IMR-90 (cell line): ENCODE measurements at places on chromosomes 16 and 17. TPM values are rescaled to one million over a fixed set of nuclear protein-coding genes. Genes with fewer than 3 reads are reported as not detected.
A peak's percentile ranks its signal among the peaks of the same experiment; 100 is the strongest.

The CAVIN1 gene
- total RNA-seq: 556 and 644 TPM in 2 replicates

The ACSM5 gene
- total RNA-seq: not detected in 2 replicates

The FCSK gene
- total RNA-seq: 5.3 and 6.1 TPM in 2 replicates

The ARHGAP44 gene
- total RNA-seq: 0.54 and 1.1 TPM in 2 replicates

DNA sequence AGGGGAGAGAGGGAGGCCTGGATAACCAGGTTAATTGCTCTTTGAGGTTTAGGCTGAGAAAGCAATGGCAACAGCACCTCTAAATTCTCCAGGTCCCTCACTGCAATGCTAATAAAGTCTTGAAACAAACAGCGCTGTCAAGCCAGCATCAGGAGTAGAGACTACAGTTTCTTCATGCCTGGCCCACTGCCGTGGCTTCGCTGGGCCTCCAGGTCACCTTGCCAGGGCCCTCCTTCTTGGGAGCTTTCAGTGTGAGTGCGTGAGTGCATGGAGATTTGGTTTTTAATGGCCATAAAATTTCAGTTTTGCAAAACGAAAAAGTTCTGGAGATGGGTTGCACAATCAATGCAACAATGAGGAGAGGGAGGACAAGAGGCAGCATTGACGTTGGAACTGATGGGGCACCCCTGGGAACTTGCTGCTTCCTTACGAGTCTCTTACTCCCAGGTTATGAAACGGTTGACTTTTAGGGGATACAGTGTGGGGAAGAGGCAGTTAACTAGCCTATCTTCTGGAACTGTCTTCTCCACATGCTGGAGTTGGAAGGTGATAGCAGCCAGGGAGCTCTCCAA lies 229.4 kb downstream of the XYLT1 start:
- DNase-seq: no peak

DNA sequence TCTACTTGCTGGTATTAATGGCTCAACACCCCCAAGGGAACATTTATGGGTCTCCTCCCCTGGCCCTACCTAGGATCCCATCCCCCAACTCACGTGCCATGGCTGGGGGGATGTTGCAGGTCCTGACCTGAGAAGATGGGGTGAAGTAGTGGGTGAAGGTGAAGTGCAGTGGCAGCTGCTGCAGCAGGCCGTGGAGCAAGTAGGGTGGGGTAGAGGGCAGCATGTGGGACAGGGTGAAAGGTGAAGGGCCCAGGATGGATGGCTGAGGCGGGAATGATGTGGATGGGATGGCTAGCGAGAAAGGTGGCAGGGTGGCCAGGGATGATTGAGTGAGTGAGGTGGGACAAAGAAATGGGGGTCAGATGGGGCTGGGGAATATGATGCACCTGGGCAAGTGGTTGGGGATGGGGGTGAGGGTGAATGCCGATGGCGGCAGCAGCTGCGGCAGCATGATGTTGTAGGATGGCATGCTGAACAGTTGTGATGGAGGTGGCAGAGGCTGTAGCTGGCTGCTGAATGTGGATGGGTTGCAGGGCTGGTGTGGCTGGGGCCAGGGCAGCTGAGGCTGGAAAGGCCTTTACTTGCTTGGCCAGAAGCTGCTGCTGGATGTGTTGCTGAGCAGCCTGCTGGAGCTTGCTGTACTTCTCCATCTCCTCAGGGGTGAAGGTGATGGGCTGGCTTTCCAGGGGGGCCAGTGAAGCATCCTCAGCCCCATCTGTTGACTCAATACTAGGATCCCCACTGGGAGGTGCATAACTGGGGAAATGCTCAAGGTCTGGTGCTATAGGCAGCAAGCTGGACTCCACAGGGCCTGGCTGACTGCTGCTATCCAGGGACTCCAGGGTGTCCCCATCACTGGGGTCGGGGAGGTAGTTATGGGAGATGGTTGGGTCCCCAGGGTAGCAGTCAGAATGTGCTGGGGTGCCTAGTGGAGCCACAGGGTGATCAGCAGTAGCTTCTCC lies 8.3 kb upstream of the ITGA2B start:
- DNase-seq: no peak

DNA sequence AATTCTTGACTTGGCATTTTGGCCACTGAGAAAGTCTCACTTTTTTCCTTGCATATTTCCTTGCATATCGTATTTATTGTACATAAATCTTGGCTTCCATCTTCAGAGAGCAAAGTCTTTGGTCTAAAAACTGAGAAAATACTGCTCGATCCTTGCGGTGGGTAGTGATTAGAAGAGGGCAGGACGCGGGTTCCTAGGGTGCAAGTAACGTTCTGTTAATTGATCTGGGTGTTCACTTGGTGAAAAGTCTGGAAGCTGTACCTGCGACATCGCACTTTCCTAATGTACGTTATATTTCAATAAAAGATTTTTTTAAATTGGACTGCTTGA lies 758 bp upstream of the UBALD2 start:
- DNase-seq: no peak

GRCh38 chr16:47470810-47471209 lies 9.7 kb downstream of the PHKB start:
- no peak for DNase-seq

- no peak for DNase-seq
These were observed 242.6 kb upstream of the MAF start for GRCh38 chr16:79843145-79843544.

GRCh38 chr17:28141773-28142172 lies 99.3 kb downstream of the NLK start:
- no peak for DNase-seq

DNA sequence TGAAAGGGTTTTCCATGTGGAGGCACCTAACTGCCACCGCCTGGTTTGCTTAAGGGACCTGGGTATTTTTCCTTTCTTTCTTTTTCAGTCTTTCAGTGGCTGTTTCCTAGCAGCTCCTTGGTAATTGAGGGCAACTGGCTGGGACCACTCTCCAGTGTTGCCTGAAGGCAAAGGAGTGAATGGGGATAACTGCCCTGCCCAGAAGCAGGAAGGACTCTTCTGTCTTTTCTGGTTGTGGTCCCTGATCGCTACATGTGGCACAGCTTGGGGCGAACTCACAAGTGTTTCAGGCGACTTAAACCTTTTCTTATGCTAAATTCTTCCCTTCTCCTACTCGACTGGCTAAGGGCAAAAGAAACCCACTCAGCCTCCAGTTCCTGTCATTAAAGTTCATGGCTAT lies 10.1 kb upstream of the TMEM98 start:
- DNase-seq: no peak

The LCAT gene
- total RNA-seq: 1.4 and 1.7 TPM in 2 replicates

- DNase-seq: peak; percentile 13
These were observed 8.9 kb upstream of the TCF25 start for GRCh38 chr16:89864527-89864820.

The TMED6 gene
- total RNA-seq: not detected in 2 replicates

The ABCC11 gene
- under 0.01 and 0.18 TPM in 2 replicates for total RNA-seq

DNA sequence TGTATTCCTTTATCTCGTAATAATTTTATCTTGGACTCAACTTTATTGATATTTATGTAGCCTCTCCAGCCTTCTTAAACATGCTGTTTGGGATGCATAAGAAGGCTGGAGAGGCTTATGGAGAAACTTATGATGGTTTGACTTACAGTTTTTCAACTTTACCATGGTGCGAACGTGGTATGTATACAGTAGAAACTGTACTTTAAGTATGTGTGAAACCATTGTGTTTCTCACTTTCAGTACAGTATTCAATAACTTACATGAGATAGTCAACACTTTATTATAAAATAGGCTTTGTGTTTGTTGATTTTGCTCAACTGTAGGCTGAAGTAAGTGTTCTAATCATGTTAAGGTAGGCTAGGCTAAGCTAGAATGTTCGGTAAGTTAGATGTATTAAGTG lies 206.8 kb downstream of the SEC14L1 start:
- DNase-seq: no peak

DNA sequence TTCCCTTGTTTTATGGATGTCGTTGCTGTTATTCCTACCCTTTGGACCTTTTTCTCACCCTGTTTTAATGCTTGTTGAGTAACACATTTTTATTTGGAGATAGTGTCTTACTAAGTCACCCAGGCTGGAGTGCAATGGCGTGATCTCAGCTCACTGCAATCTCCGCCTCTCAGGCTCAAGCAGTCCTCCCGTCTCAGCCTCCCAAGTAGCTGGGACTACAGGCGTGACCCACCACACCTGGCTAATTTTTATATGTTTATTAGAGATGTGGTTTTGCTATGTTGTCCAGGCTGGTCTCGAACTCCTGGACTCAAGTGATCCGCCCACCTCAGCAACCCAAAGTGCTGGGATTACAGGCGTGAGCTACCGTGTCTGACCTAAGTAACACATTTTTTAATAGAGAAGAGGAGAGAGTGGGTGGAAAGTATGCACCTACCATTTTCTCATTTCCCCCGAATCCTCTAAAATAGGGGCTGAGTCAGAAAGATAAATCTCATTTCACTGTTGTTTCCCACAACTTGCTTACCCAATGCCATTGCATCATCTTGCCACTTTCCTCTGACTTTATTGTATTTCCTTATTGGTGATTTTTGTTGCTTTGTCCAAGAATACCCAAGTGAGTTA lies 7.0 kb downstream of the DHX40 start:
- peak; percentile 35 for DNase-seq

The CLEC19A gene
- not detected in 2 replicates for total RNA-seq

DNA sequence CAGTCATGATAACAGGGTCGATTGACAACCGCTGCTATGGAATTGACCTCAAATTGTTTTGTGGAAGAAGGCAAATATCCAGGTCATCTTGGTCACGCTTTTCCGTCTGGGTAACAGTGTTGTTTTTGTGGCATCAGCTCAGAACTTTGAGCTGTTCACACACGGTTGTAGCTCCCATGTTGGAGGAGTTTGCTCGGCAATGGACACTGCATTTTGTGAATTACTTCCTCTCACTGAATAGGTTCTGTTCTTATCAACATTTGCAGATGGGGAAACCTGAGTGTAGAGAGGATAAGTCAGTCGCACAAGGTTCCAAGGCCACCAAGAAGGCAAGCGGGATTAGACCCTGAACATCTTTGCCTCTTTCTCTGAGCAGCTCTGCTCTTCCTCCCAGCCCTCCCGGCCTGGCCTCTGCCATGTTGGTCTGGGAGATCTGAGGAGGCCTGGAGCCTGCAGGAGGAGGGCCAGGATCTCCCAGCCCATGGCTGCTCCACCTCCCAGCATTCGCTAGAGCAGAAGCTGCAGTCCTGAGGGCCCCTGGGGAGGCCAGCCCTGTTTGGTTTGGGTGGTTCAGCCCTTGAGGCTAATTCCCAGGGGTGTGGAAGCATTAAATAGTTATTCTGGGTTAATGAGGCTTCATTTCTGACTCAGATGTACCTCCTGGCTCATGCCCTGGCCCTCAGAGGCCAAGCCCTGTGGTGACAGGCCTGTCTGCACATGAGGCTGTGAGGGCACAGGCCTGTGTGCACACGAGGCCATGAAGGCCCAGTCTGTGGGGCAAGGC lies 154.1 kb upstream of the PLCG2 start:
- DNase-seq: no peak

DNA sequence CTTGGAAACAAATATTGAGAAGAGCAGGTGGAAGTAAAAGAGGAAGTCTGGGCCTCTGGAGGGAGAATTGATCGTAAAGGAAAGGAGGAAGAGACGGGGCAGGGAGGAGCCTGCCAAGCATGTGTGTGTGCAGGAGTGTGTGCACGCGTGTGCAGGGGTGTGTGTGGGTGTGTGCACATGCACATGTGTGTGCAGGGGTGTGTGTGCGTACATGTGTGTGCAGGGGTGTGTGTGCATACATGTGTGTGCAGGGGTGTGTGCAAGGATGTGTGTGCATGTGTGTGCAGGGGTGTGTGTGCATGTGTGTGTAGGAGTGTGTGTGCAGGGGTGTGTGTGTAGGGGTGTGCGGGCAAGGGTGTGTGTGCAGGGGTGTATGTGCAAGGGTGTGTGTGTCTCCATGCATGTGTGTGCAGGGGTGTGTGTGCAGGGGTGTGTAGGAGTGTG lies 10.0 kb downstream of the CEP295NL start:
- DNase-seq: no peak

GRCh38 chr17:5555254-5555653 lies 29.1 kb downstream of the NLRP1 start:
- DNase-seq: peak; percentile 83

The UBE2Z gene
- total RNA-seq: 68.5 and 76.1 TPM in 2 replicates

DNA sequence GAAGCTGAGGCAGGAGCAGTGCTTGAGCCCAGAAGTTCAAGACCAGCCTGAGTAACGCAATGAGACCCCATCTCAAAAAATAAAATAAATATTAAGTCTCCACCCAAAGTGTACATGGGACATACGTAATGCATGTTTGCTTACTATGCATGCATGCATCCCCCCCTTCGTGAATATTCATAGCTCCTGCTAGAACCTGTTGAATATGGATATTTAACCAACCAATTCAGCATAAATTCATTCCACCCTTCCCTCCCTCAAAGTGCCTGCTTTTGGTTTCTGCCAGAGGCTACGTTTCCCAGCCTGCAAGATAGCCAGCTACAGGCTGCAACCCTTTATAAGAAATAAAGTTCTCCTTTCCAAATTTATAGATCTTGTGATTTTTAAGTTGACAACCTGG lies 12.9 kb upstream of the PSMD7 start:
- DNase-seq: no peak

- peak; percentile 84 for DNase-seq
These were observed 26.8 kb downstream of the NLRP1 start for GRCh38 chr17:5557485-5557884.

- DNase-seq: no peak
These were observed 390.8 kb downstream of the CPPED1 start for GRCh38 chr16:12412890-12413289.

- DNase-seq: peak; percentile 69
These were observed 250.7 kb downstream of the HS3ST3A1 start for GRCh38 chr17:13351046-13351445.

DNA sequence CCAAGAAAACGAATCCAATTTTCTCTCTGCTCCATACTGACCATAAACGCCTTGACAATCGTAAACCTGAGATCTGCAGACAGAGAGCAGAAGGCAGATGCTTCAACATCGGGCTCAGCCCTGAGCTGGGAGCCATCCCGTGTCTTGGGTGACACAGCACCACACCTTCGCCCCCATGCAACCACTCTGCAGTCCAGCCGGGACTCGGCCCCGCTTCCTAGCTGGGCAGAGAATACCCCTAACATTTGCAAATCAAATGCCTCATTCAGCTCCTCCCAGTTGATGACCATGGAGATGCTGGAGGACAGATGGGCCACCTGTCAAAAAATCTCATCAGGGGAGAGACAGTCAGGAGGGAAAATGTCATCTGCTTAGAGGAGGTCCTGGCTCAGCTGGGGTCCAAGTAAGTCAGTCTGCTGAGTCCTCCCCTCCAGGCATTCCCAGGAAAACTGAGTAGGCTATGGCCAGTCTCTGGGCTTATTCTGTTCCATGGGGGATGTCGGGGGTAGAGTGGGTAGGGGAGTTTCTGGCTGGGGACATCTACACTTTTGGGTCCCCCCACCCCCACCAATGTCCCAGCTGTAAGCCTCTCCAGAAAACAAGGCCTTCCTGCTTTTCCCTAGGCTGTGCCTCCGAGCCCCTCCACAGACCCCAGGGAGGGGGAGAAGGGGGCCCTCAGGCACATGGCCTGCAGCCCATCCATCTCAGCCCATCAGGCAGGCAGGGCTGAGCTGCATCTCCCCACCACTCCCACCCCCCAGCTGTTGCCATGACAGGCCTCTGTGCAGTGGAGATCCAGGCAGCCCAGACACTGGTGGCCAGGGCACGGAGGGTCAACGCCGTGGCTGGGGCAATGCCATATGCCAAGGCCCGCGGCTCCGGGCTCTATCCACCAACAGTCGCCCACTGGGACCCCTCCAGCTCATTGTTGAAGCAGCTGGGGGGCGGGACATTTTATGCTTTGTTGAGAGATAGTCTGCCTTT lies 158.6 kb downstream of the AXIN2 start:
- no peak for DNase-seq

GRCh38 chr17:1979182-1979985 lies 45.8 kb downstream of the RTN4RL1 start:
- no peak for DNase-seq
